ENCODE measurements at places on chromosomes 12 and 14.

DNA sequence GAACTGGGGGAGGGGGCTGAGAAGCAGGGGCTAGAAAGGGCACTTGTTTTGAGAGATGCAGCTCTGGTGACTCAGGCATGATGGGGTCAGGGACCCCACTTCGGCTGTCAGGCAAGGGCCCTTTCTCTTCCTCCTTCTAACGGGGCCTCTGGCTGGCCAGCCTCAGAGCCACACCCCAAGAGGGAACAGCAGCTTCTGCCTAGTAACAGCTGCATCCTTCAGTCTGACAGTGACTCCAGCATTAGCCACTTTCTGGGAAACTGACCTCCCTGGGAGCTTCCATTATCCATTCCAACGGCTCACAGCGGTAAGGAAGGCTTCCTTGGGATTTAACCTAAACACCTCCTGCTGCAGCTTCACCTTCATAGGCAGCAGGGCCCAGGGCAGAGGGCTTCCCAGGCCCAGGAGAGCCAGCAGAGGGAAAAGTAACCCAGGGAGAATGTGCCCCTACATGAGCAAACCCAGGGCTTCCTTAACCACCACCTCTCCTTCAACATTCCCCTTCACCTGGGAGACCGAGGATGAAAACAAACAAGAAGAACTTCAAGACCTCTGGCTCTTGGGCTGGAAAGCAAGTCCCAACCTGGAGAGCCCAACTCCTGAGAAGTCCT lies 2.7 kb downstream of the NCKAP5L start:
- peak; percentile 67 for DNase-seq

- peak; percentile 80 for DNase-seq
Measured at GRCh38 chr12:26746121-26746714, 86.8 kb downstream of the ITPR2 start.

DNA sequence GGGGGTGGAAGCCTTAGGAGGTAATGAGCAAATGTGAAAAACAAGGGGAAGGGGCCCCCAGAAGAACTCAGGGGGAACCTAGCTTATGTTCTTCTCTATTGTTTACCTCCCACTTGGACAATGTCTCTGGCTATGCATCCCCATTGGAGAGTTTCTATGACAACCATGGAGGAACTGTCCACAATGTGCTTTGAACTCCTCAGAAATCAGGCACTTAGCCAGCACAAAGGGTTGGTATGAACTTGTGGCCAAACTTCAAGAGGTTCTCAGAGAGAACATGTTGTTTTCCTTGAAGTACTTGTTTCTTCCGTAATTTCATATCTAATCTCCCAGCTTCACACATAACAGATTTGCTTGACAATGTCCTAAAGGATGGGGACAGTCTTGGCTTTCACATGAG lies 202.8 kb upstream of the PELI2 start:
- DNase-seq, result peak; percentile 27

DNA sequence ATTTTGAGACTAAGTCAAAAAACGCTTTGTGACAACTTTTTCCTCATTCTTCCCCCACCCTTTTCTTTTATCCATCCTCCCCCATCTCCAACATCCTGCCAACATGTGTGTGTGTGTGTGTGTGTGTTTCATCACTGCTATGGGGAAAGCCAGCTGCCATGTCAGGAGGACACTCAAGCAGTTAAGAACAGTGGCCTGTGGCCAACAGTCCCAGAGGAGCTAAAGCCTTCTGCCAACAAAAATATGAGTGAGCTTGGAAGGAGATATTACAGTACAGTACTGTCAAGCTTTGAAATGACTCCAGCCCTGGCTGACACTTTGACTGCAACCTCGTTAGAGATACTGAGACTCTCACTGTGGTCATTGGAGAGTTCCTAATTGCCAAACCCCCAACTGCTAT lies 5.0 kb upstream of the CSRP2 start:
- DNase-seq, result peak; percentile 84

GRCh38 chr14:73758392-73759182 lies 44.4 kb upstream of the PNMA1 start:
- peak; percentile 63 for DNase-seq

DNA sequence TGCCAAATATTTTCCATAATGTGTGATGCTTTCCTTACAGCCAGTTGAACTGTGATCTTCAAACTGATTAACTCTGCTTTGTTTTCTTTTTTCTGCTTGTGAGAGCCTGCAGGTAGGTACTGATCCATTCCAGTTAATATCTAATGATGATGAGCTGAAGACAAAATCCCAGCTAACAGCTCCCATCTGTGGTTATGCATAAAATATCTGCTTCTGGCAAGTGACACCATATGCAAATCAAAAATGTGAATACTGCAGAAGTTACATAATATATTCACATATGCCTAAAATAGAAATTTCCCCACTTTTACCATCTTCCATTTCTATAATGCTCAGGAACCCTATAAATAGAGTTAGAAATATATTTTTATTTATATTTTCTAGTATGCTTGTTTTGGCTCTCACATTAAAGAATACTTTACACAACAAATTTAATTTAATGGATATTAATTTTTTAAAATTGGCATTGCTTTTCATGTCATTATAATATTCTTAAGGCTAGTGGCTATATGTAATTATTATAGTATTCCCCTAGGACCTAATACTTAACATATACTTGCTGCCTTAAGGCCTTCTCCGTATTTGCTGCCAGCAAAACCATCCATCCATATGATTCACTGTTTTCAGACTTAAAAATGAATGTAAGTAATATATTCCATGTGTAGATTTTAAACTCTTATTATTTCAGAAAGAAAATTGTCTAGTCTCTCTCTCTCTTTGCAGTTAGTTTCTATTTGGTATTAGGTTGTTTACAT lies 83.8 kb downstream of the CCER1 start:
- no peak for DNase-seq

DNA sequence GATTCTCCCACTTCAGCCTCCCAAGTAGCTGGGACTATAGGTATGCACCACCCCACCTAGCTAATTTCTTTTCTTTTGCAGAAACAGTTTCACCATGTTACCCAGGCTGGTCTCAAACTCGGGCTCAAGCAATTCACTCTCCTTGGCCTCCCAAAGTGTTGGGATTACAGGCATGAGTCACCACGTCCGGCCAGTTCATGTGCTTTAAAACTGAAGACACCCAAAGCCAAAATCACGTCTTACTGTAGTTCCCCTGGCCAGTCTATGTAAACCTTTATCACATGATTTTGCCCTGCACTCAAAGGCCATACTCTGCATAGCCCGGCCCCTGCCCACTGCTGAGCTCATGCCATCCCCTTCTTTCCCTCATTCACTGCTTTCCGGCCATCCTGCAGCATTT lies 4.5 kb downstream of the ALKBH2 start:
- no peak for DNase-seq

DNA sequence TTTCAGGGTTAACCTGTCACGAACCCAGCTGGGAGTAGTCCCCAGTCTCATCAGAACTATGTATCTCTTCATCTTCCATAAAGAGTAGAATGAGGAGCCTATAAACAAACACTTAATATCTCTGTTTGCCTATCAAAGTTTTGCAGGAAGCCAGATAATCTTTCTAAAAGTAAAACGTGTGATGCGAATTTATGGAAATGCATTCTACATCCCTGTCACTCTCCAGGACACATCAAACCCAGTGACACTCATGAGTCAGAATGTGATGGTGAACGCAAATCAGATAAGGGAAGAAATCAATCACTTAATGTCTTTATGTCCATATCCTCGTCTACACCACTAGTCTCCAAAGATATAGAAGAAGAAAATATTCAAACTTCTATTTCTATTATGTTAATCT lies 37.4 kb downstream of the RERG start:
- no peak for DNase-seq

- DNase-seq, result peak; percentile 97
Measured at GRCh38 chr12:75656648-75657047, 145.2 kb upstream of the KRR1 start.

DNA sequence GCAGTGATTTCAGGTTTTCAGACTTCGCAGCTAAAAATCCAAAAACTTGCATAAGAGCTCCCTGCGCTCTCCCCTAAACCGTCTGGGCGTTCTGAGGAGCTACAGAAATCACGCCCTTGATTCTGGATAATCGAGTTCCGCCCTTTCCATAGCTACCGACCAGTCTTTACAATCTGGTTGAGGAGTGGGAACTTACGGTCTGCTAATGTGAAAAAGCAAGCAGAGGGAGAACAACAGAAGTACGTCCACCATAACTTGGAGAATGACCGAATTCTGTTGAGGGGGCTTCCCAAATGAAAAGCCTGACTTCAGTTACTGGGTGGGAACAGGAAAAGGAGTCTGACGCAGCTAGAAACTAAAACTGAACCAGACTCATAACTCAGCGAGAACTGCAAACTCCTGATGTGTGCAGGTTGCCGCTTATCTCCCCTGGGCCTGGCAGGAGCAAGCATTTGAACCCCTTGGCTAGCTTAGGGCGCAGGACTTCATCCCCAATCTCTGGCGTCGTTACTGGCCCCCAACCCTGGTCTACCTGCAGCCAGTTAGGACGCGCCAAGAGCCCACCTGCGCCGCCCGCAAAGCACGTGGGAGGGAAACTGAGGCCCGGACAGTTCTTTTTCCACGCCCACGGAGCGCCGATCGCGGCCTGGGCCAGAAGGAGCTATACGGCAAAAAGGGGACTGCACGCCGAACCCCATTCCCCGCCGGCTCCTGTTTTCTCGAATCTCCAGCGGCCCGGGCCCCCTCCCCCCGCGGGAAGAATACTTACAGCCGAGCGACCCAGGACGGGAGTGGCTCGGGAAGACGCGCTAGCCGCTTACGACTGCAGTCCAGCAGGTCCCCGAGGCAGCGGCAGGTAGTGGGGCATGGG lies 838 bp downstream of the LRIG3 start:
- DNase-seq, result peak; percentile 66

DNA sequence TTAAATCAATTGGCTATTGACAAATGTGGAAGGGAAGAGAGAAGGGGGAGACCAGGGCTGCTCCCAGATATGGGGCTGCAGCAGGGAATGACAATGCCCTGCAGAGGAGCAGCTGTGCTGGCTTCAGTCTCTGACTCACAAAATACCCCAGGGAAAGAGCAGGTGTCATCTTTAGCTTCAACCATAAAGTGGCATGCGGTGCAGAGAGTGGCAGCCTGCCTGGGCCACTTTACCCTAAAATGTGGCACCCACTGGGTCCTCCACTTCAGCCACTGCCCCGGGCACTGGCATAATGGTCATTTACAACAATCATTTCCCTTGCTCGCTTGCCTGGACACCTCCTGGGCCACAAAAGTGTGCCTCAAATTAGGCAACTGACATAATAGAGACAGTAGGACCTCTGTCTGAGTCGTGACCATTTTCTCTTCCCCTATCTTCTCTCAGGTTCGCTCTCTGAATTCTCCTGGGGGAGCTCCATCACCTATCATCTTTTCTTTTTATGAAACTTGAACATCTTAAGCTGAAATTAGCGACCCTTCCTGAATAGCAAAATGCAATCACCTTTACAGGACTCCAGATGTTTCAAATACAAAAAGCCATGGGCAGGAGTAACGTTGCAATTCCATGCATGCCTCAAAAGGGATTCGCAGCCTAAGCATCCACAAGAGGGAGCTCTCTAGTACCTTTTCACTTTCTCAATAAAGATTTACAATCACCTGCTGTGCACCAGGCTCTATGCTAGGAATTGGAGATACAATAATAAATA lies 179.9 kb upstream of the ATF7IP start:
- DNase-seq, result peak; percentile 47

GRCh38 chr14:35506927-35507326 lies 27.0 kb upstream of the INSM2 start:
- peak; percentile 57 for DNase-seq

DNA sequence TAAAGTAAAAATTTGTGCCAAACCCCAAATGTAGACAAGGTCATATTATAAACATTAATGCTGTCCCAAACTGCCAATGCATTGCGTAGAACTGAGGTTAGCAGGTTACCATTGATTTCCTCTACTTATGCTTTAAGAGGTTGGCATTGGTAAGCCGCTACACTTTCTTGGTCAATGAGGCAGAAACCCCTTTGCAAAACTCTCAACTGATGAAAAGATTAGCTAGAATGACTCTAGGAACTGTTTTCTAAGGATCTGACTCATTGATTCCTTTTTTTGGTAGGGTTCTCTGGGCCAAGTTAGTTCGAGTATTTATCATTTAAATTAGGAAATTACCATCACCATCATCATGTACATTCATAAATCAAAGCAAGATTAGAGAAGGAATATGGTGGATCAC lies 44.6 kb downstream of the HMGA2 start:
- no peak for DNase-seq

- peak; percentile 78 for DNase-seq
Measured at GRCh38 chr14:39432619-39433451, 602 bp upstream of the FBXO33 start.

GRCh38 chr12:74732164-74732784 lies 194.6 kb downstream of the ATXN7L3B start:
- DNase-seq, result no peak

GRCh38 chr14:42353315-42353714 lies 746.6 kb downstream of the LRFN5 start:
- no peak for DNase-seq

GRCh38 chr12:19695244-19696098 lies 256.2 kb downstream of the AEBP2 start:
- peak; percentile 5 for DNase-seq

DNA sequence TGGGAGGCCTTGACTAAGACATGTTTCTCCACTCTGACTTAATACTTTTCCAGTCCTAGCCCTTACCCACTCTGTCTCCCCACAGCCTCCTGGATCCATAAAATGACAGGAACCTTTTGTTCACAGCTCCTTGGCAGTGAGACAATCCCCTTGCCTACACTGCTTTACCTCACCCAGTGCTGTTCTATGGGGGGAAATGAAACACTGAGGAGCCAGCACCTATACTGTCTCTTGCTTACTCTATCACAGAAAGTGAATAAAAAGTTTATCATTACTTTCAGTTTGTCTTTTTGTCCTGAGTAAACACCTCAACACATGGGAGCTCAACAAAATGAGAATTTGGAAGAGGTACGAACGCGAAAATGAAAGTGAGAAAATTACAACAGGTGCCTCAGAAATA lies 127.2 kb upstream of the DAAM1 start:
- DNase-seq, result no peak

DNA sequence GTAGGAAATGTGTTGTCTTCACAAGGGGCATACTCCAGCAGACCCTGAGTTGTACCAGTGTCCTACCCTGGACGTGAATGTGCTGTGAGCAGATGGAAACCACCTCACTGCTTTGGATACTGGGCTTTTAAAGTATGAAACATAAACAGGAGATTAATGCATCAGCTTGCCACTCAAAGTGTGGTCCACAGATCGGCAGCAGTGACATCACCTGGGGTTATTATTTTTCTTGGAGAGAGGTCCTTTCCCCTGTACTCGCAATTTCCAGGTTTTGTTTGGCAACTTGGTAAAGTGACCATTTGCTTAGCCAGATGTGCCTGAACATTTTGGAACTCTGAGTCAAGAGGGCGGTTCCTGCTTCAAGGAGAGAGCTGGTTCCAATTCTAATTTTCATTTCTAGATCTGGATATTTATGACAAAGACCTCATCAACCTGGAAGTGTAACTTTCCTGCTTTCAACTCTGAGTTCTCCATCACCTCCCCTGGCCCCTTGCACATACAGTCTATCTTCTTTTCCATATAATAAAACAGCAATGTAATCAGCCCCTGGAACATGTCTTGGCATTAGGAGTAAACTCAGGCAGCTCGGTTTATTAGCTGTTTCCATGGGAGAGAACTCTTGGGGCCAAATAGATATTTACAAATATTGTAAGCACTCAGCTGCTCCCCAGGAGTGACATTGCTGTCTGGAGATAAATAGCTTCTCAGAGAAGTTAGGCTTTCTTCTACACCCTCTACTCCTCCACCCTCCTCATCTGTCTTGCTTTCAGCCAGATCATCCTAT lies 237.0 kb upstream of the TBX3 start:
- peak; percentile 96 for DNase-seq

GRCh38 chr14:100223332-100224201 lies 15.4 kb upstream of the YY1 start:
- DNase-seq, result no peak

Measured in cardiac fibroblast (primary cell).